ENCODE measurements at places on chromosomes 6 and 20. TPM values are rescaled to one million over a fixed set of nuclear protein-coding genes. Genes with fewer than 3 reads are reported as not detected.
A peak's percentile ranks its signal among the peaks of the same experiment; 100 is the strongest.

- H3K27me3 ChIP-seq: peaks cover 1% of the 10 kb centered on the region
- no peak for DNase-seq
- H3K4me1 ChIP-seq: peaks cover 31% of the 10 kb centered on the region
- H3K27ac ChIP-seq: peak overlapping the region; percentile 18
Observed at GRCh38 chr6:41713650-41714291, 21.6 kb downstream of the TFEB start.

TOX2 gene
- 0.44 TPM for total RNA-seq

DNA sequence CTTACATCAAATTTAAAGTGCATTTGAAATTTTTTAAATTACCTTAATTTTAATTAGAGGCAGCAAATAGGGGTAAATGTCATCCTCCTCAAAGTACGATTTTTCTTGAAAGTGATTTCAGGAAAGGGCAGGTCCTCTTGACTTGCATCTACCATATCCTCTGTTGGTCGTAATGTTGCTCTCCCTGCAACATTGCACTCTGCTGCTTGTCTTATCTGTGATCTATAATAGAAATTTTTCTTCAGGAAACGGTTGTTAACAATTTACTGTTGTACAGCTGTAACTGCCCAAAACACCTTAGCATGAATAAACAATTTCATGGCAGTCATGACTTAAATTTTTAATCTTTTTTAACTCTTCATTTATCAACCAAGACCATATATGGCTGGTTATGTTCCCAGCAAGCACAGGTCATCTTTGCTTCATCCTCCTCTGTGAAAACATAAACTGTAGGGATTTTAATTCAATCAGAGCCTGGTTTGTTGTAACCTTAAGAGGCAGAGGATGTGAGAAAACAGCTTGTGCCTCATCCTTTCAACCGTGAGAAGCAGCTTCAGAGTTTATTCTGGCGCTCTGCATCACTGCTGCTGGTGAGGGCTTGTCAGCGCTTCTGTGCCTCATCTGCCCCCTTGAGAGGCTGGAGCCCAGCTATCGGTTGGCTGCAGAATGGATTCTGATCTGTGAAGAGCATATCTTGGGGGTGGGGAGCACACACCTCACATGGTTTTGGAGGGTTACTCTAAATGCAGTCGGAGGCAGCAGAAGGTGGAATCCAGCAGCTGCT lies 56.0 kb downstream of the CTNNBL1 start:
- H3K4me3 ChIP-seq: no peak overlapping the region
- DNase-seq: no peak
- peaks cover 16% of the 10 kb centered on the region for H3K4me1 ChIP-seq
- no peak overlapping the region for H3K27ac ChIP-seq
- peaks cover 27% of the 10 kb centered on the region for H3K36me3 ChIP-seq
- no peaks in the 10 kb centered on the region for H3K27me3 ChIP-seq

GRCh38 chr6:140581601-140582000 lies 1207.2 kb upstream of the CITED2 start:
- H3K27ac ChIP-seq: peak overlapping the region; percentile 71
- peak overlapping the region; percentile 65 for H3K4me3 ChIP-seq
- H3K4me1 ChIP-seq: peaks cover 35% of the 10 kb centered on the region
- DNase-seq: peak; percentile 25

DNA sequence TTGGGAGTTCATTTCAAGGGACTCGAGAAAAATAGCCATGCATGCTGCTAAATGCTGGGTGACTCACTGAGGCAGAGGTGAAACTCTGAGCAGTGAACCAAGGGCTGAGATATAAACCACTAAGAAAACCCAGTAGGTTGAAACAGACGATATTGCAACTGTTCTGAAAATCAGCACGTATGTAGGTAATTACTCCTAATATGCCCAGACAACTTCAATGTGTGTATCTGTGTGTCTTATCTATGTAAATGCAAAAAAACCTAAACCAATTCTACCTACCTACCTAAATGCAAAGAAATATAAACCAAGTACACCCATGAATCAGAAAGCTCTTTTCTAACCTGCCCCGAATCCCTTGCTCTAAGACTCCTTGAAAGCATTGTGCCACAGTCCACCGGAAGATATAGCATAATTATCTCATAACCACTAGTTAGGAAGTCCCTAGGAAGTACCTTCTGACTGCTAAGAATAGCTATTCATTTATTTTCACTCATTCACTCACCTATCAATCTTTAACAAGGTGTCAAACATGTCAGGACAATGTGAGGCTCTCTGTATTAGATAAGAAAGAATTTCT lies 458.7 kb upstream of the RUNX2 start:
- peaks cover 21% of the 10 kb centered on the region for H3K4me1 ChIP-seq
- peak overlapping the region; percentile 30 for H3K4me3 ChIP-seq
- no peaks in the 10 kb centered on the region for H3K27me3 ChIP-seq
- peaks cover 22% of the 10 kb centered on the region for H3K36me3 ChIP-seq
- no peak for DNase-seq

- no peak for DNase-seq
- peaks cover 28% of the 10 kb centered on the region for H3K36me3 ChIP-seq
- peaks cover 17% of the 10 kb centered on the region for H3K4me1 ChIP-seq
- peak within 1 kb of the TSS; percentile 82 for H3K4me3 ChIP-seq
- peak within 1 kb of the TSS; percentile 86 for H3K27ac ChIP-seq
- no peaks in the 10 kb centered on the region for H3K27me3 ChIP-seq
Observed at GRCh38 chr6:4134841-4135664, at the start of gene ECI2. Gene ECI2, minus strand, starts transcription at chr6:4135575. Its CDS starts 15 bp downstream, at chr6:4135560.
